ENCODE measurements at places on chromosomes 2 and 18. TPM values are rescaled to one million over a fixed set of nuclear protein-coding genes. Genes with fewer than 3 reads are reported as not detected.

The TTN gene
- 1.2 TPM for total RNA-seq

The CSRNP3 gene
- 0.37 TPM for total RNA-seq

The AGXT gene
- 1,366 TPM for total RNA-seq

GRCh38 chr2:167253025-167253424 is 364.7 kb downstream of the XIRP2 start:
- H3K27ac ChIP-seq: no peak overlapping the region
- no peaks in the 10 kb centered on the region for H3K36me3 ChIP-seq
- H3K27me3 ChIP-seq: no peaks in the 10 kb centered on the region

DNA sequence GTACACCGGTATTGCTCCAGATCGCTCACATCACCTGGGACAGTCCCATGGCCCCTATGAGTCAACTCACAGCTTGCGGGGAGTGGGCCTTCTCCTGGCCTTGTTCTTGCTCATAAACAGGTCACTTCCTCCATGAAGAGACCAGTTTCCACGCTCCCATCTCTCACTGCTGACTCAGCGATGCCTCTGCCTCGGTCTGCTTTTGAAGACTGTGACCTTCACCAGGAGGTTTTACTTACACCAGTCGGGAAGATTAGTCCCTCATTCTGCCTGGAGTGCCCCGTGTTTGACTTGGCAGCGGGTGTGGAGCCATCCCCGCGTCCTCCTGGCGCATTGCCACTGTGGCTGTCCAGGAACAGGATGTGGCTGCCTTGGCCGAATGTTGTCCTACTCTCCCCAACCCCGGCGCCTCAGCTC is 159.8 kb downstream of the RHBDD1 start:
- no peaks in the 10 kb centered on the region for H3K4me1 ChIP-seq
- no peak overlapping the region for H3K4me3 ChIP-seq
- no peak overlapping the region for H3K27ac ChIP-seq
- H3K36me3 ChIP-seq: no peaks in the 10 kb centered on the region

DNA sequence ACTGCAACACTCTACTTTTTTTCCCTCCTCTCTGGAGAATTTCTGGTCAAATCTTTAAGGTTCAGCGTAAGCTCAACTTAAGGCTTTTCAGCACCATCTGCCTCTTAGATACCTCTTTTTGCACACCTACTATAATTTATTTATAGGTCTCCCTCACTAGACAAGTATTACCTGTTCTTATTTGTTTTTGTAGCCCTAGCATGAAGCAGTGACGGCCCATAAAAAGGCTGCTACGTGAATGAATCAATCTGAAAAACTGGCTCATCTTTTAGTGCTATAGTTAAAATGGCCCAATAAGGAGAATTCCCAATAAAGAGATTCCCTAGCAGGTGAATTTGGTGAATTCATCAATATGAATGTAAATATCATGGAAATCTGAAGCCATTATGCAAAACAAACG is 6.5 kb downstream of the RNF149 start:
- H3K27me3 ChIP-seq: no peaks in the 10 kb centered on the region
- H3K27ac ChIP-seq: no peak overlapping the region
- no peaks in the 10 kb centered on the region for H3K4me1 ChIP-seq

- H3K36me3 ChIP-seq: no peaks in the 10 kb centered on the region
- no peak for DNase-seq
- no peak overlapping the region for H3K27ac ChIP-seq
- H3K27me3 ChIP-seq: no peaks in the 10 kb centered on the region
Observed at GRCh38 chr2:178009813-178010212, 62.8 kb downstream of the PDE11A start.

DNA sequence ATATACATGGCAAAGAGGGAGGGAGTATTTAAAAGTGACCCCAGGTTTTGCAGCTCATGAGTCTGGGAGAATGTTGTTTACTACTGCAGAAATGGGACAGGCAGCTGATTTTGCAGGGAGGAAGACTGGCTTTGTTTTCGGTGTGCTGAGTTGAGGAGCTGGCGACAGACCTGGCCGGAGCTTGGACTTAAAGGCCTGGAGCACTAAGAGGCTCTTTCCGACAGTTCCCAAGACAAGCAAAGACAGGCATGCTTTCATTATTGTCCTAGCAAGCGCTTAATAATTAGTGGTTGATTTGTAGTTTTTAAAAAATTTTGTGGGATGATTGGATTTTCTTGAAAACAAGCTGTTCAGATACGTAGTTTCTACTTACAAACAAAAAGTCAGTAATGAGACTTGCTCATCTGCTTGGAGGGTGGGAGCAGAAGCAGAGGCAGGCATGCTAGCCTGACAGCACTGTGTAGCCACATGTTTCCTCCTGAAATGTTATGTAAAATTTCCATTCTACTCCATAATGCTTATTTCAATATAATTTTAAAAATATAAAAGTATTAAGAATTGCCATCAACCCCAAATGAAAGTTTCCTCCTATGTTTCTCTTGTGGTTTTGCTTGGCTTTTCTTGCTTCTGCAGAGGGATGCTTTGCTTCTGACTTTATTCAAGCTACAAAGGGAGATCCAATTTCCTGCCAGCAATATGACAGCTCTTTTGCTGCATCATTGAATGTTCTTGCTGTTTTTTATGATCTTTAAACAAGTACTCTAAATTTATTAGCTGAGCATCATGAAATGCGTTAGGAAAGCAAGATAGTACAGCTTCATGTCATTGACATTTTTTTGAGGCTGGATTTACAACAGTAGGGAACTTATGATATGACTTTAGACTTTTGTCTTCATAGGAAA is 75.8 kb downstream of the PHLPP1 start:
- no peak overlapping the region for H3K4me3 ChIP-seq
- no peaks in the 10 kb centered on the region for H3K36me3 ChIP-seq
- H3K27me3 ChIP-seq: no peaks in the 10 kb centered on the region
- DNase-seq: no peak

- no peaks in the 10 kb centered on the region for H3K27me3 ChIP-seq
- no peaks in the 10 kb centered on the region for H3K4me1 ChIP-seq
- no peak overlapping the region for H3K27ac ChIP-seq
- no peak for DNase-seq
Observed at GRCh38 chr2:51401546-51401945, 369.6 kb upstream of the NRXN1 start.

- no peak overlapping the region for H3K27ac ChIP-seq
- H3K4me3 ChIP-seq: no peak overlapping the region
- no peaks in the 10 kb centered on the region for H3K4me1 ChIP-seq
- H3K36me3 ChIP-seq: no peaks in the 10 kb centered on the region
Observed at GRCh38 chr2:186751790-186752189, 57.9 kb downstream of the FAM171B start.

- DNase-seq: no peak
- no peaks in the 10 kb centered on the region for H3K27me3 ChIP-seq
- H3K4me3 ChIP-seq: no peak overlapping the region
- H3K36me3 ChIP-seq: no peaks in the 10 kb centered on the region
- no peaks in the 10 kb centered on the region for H3K4me1 ChIP-seq
Observed at GRCh38 chr2:239956818-239957261, 68.3 kb downstream of the NDUFA10 start.

Data from right lobe of liver (tissue), 6 donors.